Renal cortical epithelial cell (primary cell): ENCODE measurements at places on chromosomes 5 and 9.

- DNase-seq: no peak
Observed at GRCh38 chr5:1374030-1374678, 29.3 kb upstream of the CLPTM1L start.

DNA sequence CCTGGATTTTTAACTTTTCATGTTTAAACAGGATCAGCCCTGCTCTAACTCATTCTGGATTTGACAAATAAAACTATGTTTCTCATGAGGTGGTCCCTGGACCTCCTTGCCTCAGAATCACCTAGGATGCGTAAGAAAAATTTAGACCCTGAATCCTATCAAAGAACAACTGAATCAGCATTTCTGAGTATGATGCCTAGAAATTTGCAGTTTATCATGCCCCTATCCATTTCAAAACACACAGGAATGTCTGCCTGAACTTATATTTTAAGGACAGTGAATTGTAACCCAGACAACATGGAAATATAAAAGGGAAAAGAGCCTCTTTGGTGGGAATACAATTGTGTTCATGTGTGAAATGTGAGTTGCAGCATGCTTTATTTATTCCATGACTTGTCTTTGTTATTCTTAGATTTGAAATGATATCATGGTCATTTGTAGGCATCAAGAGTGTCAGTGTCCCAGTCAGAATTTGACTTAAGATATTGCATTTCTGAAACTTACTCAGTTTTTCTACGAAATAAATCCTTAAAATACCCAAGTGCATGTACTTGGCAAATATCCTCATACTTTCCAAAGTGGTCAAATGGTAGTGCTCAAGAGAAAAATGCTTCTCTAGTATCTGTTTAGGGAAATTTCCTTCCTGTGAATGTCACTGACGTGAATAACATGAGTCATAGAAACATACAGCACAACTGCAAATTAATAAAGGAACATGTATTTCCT is 144.3 kb downstream of the GIN1 start:
- no peak for DNase-seq

DNA sequence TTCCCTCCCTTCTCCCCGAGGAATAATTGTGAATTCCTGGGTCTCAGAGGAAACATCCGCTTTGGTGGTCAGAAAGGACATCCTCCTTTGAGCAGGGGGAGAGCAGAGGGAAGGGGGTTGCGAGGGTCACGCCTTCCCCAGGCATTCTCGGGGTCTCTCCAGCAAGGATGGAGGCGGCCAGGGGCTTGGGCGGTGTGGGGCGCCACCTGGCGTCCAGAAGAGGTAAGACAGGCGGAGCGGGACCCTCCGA is 129.1 kb downstream of the KCNIP1 start:
- DNase-seq: no peak

DNA sequence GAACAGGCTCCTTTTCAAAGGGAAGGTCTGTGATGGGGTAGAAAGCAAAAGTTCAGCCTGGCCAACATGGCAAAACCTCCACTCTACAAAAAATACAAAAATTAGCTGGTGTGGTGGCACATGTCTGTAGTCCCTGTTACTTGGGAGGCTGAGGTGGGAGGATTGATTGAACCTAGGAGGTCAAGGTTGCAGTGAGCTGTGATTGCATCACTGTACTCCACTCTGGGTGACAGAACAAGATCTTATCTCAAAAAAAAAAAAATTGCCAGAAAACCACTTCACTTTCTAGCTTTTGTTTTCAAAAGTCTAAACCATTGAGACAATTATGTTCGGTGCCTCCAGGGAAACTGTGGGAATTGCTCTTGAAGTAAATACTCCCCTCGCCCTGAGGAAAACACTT is 43.5 kb downstream of the S100Z start:
- no peak for DNase-seq

GRCh38 chr5:172721455-172722326 is 49.3 kb downstream of the DUSP1 start:
- DNase-seq: no peak

- DNase-seq: no peak
Observed at GRCh38 chr5:113026211-113026610, 49.6 kb downstream of the DCP2 start.

GRCh38 chr9:4497855-4498254 is 7.6 kb downstream of the SLC1A1 start:
- peak; percentile 80 for DNase-seq

- peak; percentile 95 for DNase-seq
Observed at GRCh38 chr9:113463418-113464285, at the start of gene RGS3. Gene RGS3 (plus strand): TSS chr9:113463727. CDS start chr9:113463803, 76 bp downstream.

DNA sequence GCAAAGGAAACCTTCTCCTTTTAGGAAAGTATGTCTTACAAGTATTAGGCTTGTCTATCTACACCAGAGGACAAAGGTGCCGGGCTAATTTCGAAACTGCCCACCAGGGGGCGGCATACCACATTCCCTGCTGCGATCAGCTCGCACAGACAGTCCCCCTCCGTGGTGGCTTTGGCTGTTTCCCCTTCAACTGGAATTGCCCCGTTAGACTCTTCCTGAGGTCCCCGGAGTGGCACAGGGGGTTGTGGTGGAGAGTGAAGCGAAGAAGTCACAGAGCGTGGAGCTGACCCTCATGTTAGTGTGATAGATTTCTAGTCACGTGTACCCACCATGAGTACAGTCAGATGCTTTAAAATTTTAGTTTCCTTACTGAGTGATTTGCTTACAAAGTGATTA is 17.5 kb downstream of the PTTG1 start:
- peak; percentile 66 for DNase-seq
